ENCODE measurements at places on chromosomes 3 and 15.

DNA sequence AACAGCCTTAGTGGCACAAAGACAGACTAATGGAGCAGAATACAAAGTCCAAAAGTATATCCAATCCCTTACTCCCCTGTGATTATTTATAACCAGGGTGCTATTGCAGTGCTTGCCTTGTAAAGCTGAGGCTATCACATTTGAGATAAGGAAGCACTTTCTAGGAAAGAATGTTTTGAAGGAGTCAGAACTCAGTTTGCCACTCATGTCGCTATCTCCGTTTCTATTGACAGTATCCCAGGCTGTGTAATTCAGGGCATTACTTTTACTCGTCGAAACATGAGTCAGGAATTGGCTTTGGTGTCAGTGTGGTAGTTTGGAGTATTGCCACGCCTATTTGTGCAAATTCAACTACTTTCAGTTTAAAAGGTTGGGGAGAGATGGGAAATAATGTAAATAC is 78.4 kb downstream of the FBXL2 start:
- no peak for DNase-seq

DNA sequence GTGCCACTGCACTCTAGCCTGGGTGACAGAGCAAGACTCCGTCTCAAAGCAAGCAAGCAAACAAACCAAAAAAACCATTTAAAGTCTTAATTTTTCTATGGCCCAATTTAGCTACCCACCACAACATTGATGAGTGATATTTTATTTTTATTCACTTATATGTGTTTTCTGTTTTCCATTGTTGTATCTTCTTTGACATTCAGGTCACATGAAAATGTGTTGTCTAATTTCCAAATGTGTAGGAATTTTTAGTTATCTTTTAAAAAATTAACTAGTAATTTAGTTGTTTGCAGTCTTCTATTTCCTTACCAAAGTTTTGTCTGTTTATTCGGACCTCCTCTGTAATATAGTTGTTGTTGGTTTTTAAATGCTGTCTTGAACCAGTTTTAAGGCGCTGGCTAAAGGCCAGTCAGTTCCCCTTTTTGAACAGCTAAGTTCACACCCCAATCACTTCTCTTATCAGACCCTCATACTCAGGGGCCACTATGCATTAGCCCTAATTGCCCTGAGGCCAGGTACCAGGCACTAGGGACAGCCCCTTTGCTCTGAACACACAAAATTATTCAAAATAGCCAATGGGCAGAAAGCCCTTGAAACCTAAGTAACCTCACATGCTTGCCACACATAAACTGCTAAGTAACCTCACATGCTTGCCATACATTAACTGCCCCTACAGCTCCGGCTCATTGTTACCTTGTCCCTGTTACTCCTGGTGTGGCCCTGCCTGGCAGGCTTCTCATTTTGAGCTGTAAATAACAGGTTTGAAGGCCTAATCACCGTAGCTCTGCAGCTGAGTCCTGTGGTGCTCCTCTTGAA is 4.3 kb upstream of the CCR4 start:
- DNase-seq: no peak

DNA sequence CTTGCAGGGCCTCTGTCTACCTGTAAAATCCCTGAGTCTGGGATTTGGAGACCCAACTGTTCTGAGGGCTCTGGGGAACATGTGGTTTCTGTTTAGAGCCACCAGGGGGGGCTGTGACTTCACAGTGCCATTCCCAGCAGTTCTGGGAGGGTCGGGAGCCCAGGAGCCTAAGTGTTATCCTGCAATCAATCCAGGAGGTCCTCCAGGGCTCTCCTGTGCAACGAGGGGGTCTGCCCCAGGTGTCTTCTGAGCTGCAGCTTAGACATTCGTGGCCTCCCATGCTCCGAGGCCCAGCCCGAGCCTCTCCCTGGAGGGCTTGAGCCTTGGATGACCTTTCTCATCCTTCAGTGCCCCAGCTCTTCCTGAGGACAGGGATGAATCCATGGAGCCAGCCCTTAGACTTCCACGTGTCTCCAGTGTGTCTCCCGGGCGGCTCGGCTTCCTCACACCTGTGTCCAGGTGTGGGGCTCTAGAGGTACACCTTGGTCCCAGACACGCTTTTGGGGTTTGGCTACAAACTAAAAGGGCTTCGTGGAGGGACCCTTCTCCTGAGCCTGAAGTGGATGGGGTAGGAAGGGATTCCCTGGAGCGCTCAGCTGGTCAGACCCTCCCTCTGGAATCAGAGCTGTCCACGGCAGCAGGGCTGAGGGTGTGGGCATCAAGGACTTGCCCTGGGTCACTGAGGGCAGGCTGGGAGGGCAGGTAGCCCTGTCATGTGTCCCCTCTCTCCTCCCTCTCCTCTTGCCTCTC is 20.3 kb upstream of the ABTB1 start:
- DNase-seq: peak; percentile 82

DNA sequence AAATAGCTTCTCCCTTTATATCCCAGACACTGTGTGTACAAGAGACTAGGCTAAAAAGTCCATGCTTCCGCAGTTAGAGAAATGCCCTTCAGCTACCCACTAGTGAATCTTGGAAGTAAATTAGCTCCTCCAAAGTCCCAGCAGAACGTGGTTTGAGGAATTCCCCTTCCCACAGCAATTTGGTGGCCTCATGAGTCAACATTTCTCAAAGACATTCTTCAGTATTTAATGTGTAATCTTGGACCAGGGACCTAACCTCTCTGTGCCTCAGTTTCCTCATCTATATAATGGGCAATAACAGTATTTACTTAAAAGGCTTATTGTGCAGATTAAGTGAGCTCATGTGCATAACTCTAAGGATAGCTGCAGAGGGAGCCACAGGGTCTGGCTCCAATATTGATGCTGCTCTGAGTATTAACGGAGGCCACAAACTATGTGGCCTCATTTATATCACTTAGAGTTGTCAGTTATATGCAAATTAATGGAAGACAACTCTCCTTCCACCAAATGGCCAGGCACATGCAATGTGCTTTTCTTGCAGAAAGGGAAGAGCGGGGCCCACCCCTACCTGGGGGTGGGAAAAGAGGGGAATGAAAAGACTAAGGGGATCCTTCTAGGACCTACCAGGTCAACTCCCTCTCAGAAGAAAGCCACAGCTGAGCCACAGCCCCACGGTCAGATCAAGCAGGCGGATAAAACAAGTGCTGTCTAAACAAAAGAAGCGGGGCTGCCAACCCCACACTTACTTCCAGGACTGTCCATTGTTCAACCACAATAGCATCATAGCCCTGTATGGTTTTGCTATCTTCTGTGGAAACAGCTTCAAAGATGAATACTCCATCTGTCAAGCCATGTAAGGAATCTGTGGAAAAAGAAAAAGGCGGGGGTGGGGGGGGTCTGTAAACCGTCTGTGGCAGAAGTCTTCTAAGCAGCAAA is 92.4 kb downstream of the OXNAD1 start:
- no peak for DNase-seq

- DNase-seq: peak; percentile 77
These were observed 222.0 kb upstream of the IL12A start for GRCh38 chr3:159766563-159767185.

DNA sequence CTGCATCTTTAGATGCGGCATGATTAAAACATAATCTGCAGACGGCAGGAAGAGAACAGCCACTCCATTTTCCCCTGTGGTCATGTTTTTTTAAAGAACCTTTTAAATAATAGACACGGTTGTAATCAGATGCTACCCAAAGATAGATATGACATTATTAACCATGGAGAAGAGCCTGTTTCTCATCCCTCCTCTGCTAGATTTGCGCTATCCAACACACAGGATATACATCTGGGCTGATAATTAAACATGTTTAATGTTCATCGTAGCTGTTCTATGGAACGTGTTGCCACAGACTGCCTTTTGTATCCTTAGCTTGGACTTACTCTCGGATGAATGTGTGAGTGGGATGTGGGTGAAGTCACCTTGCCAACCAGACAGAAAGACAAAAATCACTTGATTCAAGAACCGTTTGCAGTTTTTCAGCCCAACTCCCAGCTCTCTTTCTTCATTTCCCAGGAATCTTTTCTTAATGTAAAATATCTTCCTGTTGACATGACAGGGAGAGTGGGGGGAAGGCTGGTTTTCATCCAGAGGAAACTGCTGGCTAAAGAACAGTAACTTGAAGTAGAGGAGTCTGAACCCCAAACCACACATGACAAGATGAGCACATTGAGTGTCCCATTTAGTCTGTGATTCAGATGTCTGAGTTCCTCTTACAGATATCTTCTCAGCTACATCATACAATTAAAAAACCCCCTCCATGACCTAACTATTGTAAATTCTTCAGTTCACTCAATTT is 118.6 kb upstream of the PRICKLE2 start:
- DNase-seq: no peak

DNA sequence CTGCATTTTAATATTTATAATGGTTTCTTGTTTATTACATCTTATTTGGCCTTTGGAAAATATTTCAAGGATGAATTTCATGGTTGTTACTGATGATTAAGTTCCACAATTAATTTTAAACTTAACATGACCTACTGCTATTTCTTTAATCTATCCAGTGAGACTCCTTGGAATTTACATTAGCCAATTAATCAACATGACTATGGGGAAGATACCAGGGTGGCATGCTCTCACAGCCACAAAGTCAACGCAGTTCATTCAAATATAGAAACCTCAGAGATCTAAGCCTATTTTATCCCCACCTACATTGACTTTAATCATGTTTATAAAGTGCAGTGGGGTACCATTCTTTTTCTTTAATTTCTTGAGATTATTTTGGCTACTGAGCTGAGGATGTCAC is 43.6 kb upstream of the PDZRN3 start:
- DNase-seq: no peak

DNA sequence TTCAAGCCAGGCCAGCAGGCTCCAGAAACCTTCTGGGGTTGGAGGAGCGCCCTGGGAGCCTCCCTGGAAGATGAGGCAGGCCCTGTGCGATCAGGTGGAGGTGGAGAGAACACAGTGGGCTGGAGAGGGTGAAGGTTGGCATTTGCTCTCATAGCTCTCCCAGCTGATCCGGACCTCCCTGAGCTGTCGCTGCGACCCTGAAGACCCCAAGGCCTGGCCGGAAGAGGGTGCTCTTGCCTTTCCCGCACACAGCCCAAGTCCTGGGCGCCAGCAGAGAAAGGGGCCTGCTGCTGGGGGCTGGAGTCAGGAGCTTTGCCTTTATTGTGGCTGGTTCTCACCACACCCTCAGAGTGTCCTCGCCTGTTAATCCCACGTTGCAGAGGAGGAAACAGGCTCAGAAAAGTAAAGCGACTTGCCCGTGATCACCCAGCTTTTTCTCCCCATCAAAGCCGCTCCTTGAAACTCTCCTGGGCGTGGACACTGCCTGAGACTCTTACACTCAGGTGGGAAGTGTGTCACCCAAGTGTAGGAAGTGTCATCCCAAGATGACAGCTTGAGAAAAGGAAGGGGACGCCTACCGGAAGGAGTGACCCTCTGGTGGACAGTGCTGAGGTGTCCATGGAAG is 8.6 kb upstream of the RPL29 start:
- peak; percentile 94 for DNase-seq

GRCh38 chr3:16066545-16066944 is 107.9 kb upstream of the GALNT15 start:
- DNase-seq: no peak

GRCh38 chr3:186931532-186932280 is 1.4 kb downstream of the ST6GAL1 start:
- peak; percentile 66 for DNase-seq

DNA sequence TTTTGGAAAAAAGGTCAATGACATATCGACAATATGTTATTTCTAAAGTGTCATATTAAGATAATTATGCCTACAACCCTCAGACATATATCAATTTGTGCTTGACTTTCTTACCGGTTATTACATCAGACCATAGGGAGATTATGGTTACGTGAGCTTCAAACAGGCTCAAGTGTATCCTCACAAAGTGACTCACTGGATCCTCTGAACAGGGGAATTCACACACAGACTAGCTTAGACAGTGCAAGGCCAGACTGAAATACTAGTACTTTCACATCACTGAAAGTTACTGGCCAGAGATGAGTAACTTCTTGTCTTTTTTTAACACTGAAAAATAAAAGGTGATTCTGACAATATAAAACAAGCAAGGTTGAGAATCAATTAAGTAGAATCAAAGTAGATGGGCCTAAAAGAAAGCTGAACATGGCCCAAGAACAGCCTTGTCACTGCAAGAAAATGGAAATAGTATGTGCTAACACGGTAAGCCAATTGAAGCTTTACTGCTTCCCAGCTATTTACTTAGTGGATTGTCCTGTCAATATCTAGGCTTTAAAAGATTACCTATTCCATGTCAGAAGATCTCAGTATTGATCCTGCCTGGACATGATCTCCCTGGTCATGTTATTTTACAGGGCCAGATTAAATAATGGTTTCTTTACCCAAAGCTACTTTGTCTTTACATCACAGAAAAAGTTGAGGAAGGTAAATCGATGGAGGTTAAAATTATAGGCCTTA is 848.6 kb downstream of the ROBO1 start:
- DNase-seq: peak; percentile 78

DNA sequence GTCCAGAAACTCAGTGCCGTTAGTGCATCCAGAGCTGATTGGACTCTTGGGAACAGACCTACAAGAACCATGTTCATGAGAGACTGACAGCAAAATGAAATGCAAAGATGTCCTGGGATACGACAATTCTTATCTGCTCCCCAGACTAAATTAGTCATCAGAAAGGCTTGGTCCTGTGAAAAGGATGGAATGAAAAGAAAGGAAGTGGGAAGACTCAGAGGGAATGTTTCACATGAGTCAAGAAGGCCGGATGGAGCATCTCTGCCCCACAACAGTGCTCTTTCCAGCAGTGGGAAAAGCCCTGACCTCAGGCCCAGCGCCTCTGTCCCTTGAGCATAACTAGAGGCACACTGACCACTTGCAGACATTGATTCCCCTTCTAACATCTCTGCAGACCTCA is 39.3 kb upstream of the UACA start:
- DNase-seq: no peak

DNA sequence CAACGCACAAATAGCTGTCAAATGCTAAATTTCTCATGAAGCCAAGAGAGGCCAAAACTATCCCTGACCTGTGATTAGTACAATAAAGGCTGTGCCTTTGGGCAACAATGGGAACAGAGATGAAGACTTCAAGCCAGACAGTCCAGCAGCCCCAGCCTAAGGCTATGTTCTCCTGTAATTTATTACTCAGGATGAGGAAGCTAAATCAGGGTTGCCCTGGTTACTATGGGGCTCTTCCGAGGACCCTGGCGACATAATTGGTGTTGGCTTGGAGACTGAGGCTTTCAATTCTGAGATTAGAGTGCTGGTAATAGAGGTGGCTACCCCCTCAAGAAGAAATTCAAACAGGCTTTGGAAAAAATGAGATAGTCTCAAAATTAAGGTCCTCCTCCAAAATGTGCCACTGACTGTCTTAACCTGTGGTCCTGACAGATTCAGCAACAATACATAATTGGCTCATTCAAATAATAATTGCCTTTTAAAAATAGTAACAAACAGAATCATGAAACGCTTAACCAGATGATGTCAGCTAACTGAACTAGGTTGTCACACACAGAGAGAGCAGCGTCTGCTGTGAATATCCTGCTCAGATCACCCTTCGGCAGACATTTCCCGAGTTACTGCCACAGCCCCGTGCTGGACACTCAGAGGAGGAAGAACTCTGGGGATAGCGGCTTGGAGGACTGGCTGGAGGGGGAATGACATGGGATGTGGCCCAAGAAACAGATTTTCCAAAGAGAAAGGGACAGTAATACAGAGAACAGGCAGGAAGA is 43.0 kb downstream of the NSMCE3 start:
- DNase-seq: no peak

Measured in NCI-H82 (cell line).